Common myeloid progenitor, CD34-positive (primary cell): ENCODE measurements at places on chromosomes 2 and 18.

DNA sequence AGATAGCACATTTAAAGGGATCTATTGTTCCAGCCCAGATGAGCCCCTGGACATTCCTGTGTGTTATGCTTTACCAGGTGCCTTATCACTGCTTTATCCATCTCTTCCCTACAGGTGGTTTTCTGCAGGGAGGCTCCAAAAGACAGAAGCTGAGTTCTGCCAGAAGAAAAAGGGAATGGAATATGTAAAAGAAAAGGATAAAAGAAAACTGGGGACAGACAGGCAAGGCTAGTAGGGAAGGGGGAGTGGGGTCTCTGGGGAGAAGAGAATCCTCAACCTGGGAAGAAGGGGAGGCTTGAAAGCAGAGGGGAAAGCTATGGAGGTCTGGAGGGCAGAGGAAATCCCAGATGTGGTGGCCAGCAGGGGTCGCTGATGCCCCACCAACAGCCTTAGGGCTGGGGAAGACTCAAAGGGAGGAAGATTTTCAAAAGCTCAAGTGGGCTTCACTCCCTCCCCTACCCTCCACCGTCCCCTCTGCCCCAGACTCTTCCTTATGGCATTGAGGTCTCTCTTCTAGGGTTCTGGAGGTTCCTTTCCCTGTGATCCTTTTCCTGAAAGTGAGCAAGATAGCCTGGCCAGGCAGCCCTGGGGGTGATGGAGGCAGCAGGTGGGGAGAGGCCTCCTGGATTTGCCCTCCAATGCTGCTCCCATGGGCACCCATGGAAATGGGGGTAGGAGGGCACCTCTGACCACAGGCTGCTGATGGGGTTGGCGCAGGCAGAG, 178.1 kb upstream of the PKDCC start:
- peak; percentile 66 for DNase-seq

GRCh38 chr2:134181219-134181618, 72.7 kb upstream of the MGAT5 start:
- DNase-seq = peak; percentile 29

DNA sequence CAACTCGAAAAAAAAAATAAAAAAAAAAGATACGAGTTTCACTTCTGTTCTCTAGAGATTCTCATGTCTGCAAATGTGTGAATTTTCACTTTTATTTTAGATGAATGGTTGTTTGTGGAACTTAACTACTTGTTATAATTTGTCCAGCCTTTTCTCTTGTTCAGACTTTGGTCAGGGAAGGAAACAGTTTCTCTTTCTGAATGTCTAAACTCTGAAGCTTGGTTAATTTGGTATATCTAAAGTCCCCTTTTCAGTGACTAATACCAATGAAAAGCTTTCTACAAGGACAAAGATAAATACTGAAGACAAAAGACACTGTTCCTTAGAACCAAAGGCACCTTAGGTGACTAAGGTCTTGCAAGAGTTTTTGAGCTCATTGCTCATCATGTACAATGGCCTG, 144.4 kb upstream of the PIEZO2 start:
- no peak for DNase-seq

DNA sequence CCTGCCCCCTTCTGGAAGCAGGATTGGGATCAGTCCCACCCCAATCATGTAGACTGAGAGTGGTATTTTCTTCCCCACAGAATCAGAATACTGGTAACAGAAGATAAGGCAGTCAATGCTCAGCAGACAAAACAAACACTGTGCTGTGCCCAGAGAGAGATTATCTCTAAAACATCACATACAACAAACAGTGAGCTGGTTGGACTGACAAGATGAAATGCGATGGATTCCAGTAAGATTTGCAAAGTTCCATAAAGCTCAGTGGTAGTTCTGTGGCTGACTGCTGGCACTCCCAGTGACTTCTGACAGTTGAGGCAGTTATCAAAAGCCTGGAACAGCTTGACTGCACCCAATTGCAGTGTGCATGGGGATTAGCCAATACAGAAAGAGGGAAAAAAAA, 311.5 kb upstream of the MGAT5 start:
- DNase-seq = no peak

DNA sequence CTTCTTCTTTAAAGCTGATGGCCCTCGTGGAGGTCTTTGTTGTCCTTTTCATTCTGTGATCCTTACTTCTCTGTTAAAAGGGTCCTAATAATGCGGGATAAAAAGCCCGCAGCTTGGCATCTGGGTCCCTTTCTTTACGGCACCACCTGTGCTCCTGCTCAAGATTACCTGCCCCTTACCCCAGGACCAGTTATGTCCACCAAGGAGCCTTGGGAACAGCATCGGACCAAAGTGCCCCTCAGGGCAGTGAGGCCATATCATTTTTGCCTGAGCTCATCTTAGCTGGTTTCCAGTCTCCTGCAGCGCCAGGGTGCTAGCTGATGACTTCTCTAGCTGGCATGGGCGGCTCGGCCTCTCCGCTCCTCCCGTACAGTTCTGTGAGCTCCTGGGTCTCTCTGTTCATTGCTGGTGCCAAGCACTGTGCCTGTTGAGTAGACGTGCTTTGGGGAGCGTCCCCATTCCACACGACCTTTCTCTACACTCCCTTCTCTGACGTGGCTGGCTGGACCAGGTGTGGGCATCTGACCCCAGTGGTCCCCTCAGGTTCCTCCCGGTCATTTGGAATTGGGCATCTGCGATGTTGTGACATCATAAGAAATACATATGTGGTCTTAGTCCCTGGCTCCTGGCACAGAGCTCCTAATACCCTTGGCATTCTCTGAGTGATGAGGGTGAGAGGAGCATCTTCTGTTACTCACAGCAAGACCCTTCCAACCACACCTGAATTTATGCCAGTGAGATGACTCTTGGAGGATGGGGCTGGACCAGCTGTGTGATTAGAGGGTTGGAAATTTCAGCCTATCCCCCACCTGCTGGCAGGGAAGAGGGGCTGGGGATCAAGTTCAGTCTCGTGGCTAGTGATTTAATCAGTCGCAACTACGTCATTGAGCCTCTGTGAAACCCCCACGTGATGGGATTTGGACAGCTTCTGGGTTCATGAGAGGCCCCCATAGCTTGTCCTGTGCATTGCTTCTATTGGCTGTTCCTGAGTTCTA, 134.2 kb upstream of the HS6ST1 start:
- no peak for DNase-seq

- DNase-seq = no peak
Measured at GRCh38 chr2:208607694-208608093, 201.1 kb downstream of the PTH2R start.

- DNase-seq = no peak
Measured at GRCh38 chr2:193549661-193550060, 1354.9 kb upstream of the TMEFF2 start.

DNA sequence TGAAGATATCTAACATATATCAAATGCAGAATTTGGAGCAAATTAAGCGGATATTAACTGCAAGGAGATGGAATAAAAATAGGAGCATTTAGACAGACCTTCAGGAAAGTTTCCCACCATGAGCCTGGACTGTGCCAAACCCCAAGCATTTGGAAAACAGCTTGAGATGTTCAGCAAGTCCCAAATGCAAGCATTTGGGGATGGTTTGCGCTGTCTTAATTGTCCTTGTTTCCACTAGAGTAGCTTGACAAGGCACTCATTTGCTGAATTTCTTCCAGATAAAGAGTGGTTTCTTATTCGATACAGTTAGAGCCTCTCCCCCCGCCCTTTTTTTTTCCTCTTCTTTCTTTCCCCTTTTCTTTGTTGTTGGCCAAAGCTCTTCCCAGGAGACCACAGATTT, 77.1 kb upstream of the CDC42EP3 start:
- DNase-seq = no peak

GRCh38 chr2:9720352-9721093, 89.7 kb upstream of the YWHAQ start:
- no peak for DNase-seq

DNA sequence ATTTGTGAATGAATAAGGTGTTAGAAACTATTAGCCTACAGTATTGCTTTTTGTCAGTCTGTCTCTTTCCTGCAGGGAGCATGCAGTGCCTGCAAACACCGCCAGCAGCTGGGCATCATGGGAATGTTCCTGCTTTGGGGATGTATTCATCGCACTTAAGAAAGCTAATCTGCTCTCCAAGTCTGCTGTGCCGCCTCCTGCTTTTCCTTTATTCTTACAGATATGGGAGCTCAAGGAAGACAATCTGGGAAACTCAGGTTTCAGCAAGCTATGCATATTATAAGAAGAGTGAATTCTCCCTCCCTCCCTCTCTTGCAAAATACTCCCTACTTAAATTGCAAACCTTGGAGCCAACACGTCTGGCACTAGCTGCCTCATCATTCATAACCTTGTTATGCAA, 479.2 kb upstream of the ACVR2A start:
- DNase-seq = no peak

- DNase-seq = no peak
Measured at GRCh38 chr18:59008302-59008974, 131.2 kb upstream of the SEC11C start.

DNA sequence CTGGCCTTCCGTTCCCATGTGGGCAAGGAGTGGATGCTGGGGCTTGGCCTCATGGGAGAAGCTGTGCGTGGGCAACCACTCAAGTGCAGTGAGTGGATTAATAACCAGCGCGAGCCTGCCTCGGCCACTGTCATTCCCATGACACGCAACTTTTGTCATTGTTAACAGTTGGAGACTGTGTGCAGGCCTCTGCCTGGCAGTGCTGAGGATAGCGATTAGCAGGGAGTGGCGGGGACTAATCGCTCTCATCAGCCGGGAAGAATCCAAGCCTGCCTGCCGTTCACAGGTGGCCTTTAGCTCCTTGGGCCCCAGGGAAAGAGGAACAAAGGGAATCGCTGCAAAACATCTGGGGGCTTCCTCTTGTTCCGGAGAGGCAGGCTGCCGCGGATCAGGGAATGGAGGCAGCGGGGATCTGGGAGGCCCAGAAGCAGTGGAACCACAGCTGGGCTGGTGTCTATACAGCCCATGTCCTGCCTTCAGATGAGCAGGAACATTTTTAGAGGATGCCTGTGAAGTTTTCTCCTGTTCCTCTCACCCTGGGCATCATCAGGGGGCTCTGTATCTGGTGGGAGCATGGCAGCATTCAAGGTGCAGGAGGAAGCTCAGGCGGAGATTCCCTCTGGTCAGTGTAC, 53.8 kb downstream of the CTIF start:
- DNase-seq = no peak

- no peak for DNase-seq
Measured at GRCh38 chr2:213757525-213757924, 473.3 kb downstream of the SPAG16 start.

DNA sequence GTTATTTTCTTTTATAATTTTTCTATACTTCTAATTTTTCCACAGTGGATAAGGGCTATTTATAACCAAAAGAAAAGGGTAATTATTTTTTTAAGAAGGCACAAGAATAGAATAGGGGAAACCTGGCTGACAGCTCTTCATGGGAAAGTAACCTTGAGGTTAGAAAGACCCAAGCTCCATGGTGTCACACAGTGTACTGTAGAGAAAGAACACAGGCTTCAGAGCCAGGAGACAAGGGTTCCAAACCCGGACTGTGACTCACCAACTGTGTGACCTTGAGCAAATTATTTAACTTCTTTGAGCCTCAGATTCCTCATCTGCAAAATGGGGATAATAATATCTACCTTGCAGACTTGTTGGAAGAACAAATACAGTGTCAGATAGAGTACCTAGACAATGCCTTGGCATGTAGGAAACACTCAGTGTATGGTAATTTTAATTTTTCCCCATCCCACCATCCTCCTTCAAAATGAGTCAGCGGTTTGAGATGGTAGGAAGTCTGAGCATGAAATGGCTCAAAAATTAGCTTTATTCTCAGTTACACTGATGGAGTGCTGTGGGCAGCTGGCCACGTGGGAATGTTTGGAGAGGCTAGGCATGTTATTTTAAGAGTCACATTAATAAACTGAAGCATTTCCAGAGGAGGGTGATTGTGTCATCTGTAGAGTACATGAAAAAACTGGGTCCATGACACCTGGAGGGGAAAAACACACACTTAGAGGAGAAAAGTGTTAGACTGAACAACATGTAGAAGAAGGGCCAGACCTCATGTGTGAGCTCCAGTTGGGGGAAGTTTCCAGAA, 36.7 kb downstream of the TMEM37 start:
- DNase-seq = no peak

DNA sequence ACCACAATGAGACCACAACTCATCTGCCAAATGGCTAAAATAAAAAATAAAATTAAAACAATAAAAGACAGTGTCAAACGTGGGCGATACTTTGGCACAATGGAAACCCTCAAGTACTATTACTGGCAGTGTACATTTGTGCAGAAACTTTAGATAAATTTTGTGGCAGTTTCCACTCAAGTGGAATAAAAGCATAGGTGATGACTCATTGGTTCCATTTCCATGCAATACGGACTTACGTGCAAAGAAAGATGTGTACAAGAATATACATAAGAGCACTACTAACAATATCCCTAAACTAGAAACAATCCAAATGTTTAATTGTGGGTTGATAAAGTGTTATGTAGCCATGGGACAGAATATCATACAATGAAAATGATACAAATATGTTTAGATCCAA, 259.0 kb upstream of the HNMT start:
- DNase-seq = no peak

- DNase-seq = no peak
Measured at GRCh38 chr2:53952519-53952918, 18.3 kb downstream of the PSME4 start.

DNA sequence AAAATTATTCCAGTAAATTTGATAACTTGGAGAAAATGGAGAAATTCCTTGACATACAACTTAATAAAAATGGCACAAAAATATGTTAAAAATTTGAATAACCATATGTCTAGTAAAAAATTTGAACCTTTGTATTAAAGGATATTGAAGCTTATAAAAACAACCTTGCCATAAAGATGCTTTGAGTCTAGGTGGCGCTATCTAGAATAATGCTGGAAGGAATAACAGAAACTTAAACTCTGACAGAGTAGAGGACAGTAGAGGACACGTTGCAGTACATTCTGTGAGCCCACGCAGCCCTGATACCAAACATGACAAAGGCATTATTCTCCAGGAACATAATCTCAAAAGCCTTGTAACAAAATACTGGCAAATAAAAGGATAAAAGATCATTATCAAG, 44.7 kb upstream of the ALKAL2 start:
- peak; percentile 4 for DNase-seq

DNA sequence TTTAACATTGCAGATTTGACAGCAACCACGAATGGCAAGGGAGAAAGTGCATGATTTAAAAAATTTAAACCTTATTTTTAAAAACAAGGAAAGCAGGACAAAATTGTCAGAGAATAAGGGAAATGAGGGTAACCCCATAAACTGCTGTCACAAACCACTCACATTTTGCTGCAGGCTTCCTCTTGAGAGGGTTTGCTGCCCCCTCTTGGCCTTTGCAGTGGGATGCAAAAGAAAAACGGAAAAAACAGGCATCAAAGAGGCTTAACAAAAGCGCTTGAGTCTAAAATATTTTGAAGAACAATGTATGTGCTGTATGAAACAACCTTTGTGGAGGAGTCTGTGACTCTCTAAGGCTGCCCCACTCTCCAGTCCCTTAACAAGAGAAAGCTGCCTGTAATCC, 91.6 kb downstream of the TMX3 start:
- no peak for DNase-seq

DNA sequence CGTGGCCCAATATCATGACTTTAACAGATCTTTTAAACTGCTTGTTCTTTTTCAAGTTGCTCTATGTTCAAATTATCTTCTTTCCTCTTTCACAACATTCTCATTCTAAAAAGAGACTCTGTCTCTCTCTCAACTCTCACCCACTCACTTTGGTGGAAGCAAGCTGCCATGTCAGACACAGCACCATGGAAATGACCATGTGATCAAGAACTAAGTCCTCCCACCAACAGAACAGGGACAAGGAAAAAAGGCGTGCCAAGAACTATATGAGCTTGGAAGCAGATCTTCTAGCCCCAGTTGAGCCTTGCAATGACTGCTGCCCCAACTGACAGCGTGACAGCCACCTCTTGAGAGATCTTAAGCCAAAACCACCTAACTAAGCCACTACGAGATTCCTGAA, 23.9 kb downstream of the BAZ2B start:
- no peak for DNase-seq
